Bone marrow (tissue), 2 donors: ENCODE measurements at places on chromosomes 7 and 10.

DNA sequence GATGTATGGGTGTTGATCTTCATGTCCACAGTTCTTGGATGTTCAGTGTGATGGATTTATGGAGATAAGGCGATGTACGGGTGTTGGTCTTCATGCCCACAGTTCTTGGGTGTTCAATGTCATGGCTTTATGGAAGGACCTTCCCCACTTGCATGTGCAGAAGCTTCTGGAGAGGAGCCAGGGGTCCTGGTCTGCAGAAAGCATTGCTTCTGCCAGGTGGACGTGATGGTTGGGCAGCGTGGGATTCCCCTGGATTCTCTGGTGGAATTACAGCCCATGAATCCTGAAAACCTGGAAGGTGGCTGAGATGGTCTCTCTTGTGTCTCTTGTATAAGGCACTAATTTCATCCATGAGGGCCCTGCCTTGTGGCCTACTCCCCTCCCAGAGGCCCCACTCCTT, 183.7 kb upstream of the TCERG1L start:
- DNase-seq = no peak

DNA sequence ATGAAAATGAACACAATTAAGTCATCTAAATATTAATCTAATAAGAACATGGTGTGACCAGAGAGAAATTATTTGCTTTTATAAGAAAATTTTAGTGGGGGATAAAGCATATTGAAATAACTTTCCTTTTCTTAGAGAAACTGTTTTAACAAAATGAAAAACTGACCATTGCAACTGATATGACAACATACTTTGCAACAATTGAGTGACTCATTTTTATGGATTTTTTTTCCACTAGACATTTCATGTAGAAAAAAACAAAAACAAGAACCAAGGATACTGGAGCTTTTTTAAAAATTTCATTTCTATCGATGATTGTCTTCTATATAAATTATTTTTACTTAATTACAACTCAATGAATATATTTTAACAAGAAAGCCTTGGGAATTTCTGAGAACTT, 90.0 kb downstream of the C1GALT1 start:
- no peak for DNase-seq

GRCh38 chr7:39624935-39625694, 1.7 kb downstream of the RALA start:
- DNase-seq = no peak

GRCh38 chr7:102125127-102125596, 161.5 kb upstream of the SH2B2 start:
- no peak for DNase-seq

- no peak for DNase-seq
These were observed 257.6 kb downstream of the GATA3 start for GRCh38 chr10:8312079-8312478.

GRCh38 chr10:122513053-122513452, 47.5 kb upstream of the DMBT1 start:
- no peak for DNase-seq

DNA sequence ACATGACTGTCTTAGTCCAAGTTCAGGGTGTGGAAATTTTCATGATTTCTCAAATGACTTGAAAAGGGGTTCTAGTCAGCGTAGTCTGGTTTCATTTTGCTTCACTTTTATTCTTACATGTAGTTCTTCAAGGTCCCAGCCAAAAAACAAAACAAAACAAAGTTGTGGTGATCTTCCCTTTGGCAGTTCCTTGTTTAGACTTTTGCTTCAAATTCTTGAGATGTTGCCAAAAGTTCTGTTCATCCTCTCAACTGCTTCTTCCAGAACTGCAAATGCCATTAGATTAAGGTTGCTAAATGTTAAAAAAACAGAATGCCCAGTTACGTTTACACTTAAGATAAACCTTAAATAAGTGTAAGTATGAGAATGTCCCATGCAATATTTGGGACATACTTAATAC, 370.8 kb upstream of the LRRTM3 start:
- DNase-seq = no peak

GRCh38 chr10:131778842-131779241, 122.0 kb upstream of the PPP2R2D start:
- DNase-seq = no peak

DNA sequence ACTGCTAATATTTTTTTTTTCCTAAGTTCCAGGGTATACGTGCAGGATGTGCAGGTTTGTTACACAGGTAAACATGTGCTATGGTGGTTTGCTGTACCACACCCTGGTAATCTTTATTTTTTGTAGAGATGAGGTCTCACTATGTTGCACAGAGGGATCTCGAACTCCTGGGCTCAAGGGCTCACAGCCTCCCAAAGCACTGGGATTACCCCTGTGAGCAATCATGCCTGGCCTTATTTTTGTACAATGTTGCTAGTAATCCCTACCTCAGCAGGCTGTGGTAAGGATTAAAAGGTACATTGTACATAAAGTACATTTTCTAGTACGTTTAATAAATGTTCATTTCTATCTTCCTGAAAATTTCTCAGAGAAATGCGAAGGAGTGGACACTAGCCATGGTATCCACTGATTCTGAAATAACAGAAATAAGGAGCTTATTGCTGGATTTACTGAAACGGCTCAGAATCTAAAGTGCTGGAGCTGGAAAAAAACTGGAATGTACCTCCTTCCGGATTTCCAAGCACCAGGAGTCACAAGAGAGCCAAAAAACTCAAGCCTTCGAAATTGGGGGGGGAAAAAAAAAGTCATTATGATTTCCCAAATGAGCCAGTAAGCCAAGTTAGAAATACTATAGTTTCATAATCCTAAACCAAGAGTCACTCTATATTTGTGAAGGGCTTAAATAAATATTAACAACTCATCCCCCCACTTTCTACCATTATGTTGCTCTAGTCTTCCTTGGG, 69.6 kb downstream of the NT5C2 start:
- DNase-seq = no peak

DNA sequence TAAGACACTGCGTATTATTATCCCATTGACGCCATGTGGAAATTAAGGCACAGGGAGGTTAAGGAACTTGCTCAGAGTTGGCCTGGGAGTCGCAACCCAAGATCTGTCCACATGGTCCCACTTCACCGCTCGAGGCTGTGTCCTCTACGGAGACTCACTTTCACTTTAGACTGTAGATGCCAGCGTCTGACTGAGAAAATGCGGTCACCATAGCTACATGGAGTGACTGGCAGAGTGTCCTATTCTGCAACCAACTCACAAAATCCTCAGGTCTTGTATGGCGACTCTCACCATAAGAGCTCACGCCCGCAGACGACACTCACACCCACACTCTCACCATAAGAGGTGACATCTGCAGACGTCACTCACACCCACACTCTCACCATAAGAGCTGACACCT, 257.9 kb downstream of the PTPRN2 start:
- no peak for DNase-seq

DNA sequence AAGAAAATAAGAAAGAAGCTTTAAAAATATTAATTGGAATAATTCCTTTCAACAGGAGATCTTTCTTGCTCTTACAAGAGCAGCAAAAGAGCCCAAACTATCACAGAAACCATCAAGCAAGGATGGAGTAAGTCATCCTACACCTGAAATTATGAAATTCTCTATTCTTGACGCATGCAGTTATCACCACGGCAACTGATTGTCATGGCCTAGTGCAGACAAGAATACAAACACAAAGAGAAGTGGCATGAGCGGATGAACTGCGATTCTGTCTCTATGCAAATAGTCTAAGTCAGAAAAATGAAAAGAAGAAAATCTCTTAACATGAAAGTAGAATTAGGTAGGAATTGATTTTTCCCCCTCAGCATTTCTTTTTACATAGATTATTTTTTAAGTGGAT, 54.8 kb upstream of the SLC35B4 start:
- no peak for DNase-seq

DNA sequence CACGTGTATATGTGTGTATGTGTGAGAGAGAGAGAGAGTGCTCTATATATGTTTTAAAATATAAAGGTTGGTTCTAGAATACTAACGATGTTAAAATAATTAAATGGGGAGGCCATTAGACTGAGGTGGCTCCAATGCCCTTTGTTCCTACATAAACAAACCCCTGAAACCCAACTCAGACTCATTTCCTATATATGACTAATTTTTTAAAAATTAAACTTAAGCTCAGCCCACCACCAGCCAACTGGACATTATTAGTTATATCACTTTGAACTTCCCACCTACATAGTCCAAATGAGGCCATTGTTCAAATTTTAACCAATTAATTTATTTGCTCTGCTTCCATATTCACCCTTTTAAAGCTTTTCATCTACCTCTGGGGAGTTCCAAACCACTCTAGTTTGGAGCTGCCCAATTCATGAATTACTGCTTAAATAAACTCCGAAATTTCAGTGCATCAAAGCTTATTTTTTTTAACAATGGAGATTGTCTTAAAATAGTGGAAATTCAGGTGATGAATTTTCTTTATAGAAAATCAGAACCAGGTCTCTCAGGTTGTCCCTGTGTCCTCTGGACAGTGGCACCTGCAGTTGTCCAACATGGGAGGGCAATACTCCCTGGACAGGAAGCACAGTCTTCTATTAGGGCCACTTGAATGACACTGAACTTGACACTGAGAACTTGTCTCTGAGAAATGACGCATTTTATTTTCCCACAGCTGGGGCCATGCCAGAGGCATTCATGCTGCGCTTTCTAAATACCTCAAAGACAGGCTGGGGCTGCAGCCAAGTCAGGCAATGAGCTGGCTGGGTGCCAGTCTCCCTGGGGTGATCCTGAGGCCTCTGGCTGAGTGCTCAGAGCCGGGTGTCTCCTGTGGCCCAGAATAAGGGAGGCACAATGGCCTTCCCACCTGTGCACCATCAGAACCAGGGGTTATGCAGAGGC, 109.5 kb upstream of the TMEM72 start:
- DNase-seq = no peak

DNA sequence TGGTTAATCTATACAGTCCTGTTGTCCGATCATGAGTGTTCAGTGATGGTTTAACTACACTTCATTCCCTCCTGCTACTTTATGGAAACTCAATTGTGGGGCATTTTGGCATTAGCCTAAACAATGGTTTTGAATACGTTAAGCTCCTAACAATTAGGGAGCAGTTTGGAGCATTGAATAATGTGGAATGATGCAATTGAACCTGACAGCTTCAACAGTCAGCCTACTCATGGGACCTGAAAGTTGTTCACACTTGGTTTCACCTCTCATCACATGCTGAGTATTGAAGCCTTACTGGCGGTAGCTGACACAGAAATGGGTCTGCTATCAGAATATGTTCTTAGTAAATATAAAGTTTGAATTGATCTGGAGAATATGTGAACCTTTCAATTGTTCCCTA, 186.1 kb downstream of the MLLT10 start:
- no peak for DNase-seq

DNA sequence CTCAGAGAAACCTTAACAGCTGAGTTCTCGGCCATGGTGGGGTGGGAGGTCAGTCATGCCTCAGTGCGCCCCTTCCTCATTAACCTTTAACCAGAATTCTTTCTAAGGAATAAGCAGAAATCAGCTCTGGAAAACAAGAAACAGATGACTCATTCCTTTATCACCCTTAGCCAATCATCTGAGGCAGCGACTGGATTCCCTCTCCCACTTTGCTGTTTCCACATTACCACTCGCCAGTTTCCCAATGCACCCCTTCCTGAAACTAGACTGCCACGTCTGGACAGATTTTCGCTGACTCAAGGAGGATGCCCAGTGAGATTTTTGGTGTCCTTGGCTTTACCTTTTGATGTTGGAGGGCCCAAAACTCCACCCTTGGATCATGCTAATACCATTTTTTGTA, 223.8 kb downstream of the PLXDC2 start:
- DNase-seq = no peak

GRCh38 chr10:114995468-114996247, 57.7 kb downstream of the TRUB1 start:
- DNase-seq = no peak

GRCh38 chr10:43452356-43452914, 15.5 kb downstream of the ZNF487 start:
- no peak for DNase-seq

- DNase-seq = no peak
These were observed 90.5 kb upstream of the MACROH2A2 start for GRCh38 chr10:69961881-69962745.

- no peak for DNase-seq
These were observed 97.4 kb downstream of the CTTNBP2 start for GRCh38 chr7:117775801-117776200.

- no peak for DNase-seq
These were observed 122.2 kb upstream of the SP4 start for GRCh38 chr7:21305455-21306235.

GRCh38 chr10:69742928-69743602, 58.6 kb upstream of the COL13A1 start:
- DNase-seq = no peak

DNA sequence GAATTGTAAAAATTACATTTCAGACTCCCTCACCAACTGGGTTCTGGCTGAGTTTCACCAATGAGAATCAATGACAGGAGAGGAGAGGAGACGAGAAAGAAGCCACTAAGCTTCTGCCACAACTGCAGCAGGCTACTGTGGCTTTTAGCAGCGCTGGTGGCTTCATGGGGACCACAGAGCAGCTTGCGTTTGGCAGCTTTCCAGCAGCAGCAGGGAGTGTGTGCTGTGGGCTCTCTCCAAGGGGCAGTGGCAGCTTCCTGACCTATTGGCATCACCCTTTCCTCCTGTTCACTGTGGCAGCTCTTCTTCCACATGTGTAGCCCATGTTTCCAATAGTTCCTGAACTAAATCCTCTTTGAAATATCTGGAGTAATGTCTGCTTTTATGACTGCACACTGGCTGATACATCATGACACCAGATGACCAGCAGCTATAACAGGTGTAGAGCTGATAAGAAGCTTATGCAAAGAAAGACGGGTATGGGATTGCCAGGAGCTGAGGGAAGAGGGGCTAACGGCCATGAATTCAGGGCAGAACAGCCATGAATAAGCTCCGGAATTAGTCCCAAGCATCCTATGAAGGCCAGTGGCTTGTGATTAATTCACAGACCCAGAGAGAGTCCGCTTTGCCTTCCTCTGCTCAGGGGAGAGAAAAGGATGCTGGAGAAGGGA, 46.8 kb downstream of the KCNH2 start:
- no peak for DNase-seq

DNA sequence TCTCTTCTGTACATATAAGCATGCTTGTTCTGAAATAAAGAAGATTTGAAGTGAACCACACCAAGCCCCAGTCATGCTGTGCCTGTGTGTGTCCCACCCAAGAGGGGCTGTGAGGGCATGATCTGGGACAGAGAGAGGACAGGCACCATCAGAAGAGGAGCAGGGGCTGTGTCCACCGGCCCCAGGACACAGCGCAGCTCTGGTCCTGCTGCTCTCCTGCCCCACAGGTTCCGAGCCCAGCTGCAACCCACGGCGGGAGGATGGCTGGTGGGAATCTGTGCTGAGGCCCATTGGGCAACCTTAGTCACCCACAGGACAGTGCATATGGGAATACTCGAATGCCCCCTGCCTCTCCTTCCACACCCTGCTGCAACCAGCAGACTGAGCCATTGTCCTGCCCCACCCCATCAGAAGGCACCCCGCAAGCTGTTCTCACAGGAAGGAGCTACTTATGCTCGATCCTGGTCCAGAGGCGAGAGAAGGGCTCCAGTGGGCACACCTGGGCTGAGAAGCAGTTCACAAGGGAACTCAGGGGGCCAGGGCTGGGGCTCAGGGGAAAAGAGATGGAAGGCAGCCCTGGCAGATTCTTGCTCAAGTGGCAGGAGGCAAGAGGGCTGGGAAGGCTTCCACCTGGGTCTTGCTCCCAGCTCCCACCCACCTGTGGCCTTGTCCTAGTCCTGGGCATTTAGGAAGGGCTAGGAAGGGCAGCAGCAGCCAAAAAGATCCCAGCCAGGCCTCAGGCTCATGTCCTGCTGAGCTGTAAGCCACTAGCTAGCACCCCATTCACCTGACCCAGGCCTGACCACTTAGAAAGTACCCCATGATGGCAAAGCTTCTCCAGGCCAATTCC, 31.9 kb downstream of the LDB3 start:
- DNase-seq = no peak

- DNase-seq = no peak
These were observed 387.3 kb upstream of the NPVF start for GRCh38 chr7:25615593-25615992.

- no peak for DNase-seq
These were observed 144.3 kb upstream of the ZMIZ1 start for GRCh38 chr10:78924319-78925003.
